Sciatic nerve (tissue), 2 donors: ENCODE measurements at places on chromosomes 6 and 20.

DNA sequence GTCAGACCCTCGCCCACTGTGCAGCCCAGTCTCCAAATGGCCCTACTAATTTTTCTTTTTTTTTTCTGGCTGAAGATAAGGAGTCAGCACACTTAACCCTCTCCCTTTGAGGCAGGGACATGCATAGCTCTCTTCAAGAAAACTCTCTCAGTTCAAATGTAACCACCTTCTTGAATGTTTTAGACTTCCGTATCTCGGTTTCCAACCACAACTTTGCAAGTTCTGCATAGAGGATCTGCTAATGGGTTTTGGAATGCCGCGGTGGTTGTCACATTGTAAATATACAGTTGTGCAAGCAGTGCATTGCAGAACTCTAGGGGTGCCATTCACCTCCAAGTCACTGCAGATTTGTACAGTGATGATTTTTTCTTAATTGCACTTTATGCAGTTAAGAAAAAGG is 59.4 kb upstream of the SLC35B3 start:
- DNase-seq, result no peak

GRCh38 chr6:45697605-45698004 is 318.1 kb downstream of the CLIC5 start:
- DNase-seq, result no peak

GRCh38 chr6:87378947-87379346 is 28.8 kb upstream of the CFAP206 start:
- no peak for DNase-seq

GRCh38 chr20:16260911-16261310 is 312.3 kb downstream of the KIF16B start:
- DNase-seq, result no peak

- no peak for DNase-seq
Observed at GRCh38 chr6:31732029-31732428, 2.9 kb upstream of the DDAH2 start.

DNA sequence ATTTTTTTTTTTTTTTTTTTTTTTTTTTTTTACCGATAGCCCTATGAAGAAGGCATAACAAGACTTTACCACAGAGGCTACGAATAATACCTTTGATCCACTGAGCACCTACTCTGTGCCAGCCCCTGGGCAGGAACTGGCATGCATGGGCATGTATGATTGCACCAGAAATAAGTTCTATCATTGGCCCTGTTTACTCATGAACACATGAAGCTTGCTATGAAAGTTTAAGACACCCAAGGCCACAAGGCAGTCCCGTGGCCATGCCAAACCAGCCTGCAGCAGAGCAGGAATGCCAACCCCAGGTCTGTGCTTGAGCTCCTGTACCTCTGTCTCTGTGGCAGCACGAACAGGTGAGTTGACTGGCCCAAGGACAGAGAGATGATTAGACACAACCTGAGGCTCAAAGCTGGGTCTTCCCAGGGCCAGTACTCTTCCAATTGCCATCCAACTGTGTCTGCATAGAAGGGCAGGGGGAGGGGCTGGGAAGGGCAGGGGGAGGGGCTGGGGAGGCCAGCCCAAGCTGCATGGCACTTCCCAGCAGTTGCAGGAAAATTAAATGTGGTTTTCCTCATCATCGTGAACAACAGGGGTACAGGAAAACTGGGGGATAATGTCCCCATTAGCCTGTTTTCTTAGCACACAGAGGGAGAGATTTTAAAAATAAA is 63.5 kb downstream of the LRFN2 start:
- no peak for DNase-seq

- DNase-seq, result no peak
Observed at GRCh38 chr6:30548375-30548774, 7.9 kb downstream of the GNL1 start.

GRCh38 chr20:8518878-8519277 is 386.8 kb downstream of the PLCB1 start:
- no peak for DNase-seq
